ENCODE measurements at places on chromosomes 13 and 19.
A peak's percentile ranks its signal among the peaks of the same experiment; 100 is the strongest.

- no peak for DNase-seq
These were observed 220.5 kb downstream of the RBM26 start for GRCh38 chr13:79185580-79185979.

GRCh38 chr19:43362745-43363144 is 9.3 kb downstream of the CD177 start:
- no peak for DNase-seq

DNA sequence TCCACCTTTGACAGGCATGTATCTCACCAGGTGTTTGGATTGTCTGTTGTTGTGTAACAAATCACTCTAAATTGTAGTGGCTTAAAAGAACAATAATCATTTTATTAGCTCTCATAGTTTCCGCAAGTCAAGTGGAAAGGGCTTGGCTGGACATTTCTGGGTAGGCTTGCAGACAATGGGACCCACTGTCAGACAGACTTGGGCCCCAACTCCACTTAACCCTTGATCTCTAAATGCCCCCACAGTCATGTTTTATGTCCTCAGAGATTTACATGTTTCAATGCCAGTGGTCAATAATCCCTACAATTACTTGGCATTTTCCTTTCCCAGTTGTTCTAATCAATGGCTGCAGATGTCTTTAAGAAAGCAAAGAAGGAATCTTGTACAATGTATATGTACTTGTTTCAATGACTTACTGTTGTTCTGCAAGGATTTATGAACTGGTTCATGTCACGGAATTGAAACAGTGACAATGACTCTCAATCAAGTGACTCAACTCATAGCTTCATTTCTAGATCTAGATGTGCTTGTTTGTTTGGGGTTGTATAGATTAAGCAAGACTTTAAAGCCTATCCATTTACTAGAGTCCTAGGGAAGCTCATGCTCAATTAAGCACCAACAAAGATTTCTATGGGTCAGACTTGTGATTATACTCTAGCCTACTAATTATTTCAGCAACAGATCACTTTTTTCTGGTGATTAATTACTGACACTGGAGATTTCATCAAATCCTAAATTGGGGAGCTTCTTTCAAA is 510.1 kb upstream of the NBEA start:
- no peak for DNase-seq

DNA sequence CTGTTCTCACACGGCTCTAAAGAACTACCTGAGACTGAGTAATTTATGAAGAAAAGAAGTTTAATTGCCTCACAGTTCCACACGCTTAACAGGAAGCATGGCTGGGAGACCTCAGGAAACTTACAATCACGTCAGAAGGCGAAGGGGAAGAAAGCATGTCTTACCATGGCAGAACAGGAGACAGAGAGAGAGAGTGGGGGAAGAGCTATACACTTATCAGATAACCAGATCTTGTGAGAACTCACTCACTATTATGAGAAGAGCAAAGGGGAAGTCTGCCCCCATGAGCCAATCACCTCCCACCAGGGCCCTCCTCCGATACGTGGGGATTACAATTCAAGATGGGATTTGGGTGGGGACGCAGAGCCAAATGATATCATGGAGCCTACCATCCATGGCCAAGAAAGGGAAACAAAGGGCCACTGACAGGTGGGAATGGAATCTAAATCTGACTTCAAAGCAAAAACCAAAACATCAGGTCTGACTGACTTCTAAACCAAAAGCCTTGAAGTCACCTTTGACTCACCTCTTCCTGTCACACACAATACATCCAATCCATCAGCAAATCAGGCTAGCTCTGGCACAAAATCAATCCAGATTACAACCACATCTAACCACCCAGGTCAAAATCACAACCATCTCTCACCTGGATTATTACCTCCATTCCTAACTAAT is 189.7 kb downstream of the ENOX1 start:
- no peak for DNase-seq

GRCh38 chr13:52975161-52975560 is 53.5 kb upstream of the OLFM4 start:
- no peak for DNase-seq

DNA sequence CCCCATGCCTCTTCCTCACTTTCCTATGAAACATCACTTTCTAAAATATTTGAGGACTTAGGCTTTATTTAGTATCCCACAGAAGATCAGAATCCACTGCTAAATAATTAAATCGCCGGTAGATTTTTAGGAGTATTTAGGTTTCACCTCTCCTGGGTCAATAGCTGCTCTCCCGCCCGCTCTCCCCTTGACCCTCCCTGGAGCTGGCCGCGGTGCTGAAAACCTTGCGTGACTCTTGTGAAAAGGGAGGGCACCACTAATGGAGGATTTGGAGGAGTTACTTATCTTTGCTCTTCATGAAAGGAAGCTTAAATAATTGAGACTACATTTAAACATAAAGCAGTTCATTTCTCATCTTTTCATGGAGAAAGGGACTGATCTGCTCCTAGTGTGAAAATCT is 14.1 kb downstream of the POU4F1 start:
- peak; percentile 81 for DNase-seq

DNA sequence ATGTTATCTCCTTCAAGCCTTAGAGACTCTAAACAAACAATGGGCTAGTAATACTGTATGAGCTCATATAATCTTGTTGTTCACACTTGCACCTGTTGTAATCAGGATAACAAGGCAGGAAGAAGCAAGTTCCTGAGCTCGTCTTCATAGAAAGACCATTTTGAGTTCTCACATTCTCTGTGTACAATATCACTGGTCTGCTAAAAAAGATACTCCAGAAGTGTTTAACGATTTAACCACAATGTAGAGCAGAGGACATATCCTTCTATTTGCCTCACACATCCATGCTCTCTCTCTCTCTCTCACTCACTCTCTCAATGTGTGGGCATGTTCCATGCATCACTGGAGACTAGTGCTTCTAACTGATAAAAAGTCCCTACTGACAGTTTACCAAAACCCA is 122.9 kb downstream of the MIPEP start:
- DNase-seq = no peak

DNA sequence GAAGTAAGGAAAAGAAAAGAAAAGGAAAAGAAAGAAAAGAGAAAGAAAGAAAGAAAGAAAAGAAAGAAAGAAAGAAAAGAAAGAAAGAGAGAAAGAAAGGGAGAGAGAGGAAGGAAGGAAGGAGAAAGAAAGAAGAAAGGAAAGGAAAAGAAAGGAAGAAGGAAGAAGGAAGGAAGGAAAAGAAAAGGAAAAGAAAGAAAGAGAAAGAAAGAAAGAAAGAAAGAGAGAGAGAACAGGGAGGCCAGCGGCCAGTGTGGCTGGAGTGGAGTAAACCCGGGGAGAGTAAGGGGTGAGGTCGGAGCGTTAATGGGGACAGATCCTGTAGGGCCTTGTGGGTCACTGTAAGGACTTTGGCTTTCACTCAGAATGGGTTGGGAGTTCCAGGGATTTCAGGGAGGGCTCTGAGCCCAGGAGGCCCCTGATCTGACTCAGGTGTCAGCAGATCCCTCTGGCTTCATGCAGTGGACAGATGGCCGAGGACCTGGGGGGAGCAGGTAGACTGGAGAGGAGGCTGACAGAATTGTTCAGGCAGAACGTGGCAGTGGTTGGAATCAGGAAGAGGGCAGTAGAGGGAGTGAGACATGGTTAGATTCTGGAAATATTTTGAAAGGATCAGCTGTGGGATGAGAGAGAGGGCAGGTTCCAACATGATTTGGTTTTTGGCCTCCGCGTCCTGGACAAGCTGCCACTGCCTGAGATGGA is 19.8 kb upstream of the FXYD3 start:
- DNase-seq = no peak

- DNase-seq = no peak
These were observed 81.2 kb downstream of the STARD13 start for GRCh38 chr13:33204130-33204927.

DNA sequence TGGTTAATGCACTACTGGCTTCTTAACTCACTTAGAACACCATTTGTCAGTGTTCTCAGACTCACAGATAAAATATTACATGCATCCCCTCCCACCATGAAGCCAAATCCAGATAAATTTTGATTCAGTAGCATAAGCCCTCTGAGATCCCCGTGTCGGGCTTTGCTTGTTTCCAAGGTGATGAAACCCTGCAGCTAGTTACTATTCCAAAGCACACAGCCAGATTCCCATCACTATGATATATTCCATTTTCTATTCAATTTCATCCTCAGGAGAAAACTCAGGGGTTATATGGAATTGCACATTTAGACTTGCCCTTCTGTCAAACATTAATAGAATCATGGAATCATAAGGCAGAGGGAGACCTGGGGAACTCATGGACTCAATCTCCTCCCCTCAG is 9.4 kb upstream of the FAM124A start:
- DNase-seq = no peak

GRCh38 chr13:102763741-102764140 is 9.8 kb downstream of the TEX30 start:
- no peak for DNase-seq

- DNase-seq = no peak
These were observed 71.0 kb downstream of the KDM4B start for GRCh38 chr19:5039642-5040543.

DNA sequence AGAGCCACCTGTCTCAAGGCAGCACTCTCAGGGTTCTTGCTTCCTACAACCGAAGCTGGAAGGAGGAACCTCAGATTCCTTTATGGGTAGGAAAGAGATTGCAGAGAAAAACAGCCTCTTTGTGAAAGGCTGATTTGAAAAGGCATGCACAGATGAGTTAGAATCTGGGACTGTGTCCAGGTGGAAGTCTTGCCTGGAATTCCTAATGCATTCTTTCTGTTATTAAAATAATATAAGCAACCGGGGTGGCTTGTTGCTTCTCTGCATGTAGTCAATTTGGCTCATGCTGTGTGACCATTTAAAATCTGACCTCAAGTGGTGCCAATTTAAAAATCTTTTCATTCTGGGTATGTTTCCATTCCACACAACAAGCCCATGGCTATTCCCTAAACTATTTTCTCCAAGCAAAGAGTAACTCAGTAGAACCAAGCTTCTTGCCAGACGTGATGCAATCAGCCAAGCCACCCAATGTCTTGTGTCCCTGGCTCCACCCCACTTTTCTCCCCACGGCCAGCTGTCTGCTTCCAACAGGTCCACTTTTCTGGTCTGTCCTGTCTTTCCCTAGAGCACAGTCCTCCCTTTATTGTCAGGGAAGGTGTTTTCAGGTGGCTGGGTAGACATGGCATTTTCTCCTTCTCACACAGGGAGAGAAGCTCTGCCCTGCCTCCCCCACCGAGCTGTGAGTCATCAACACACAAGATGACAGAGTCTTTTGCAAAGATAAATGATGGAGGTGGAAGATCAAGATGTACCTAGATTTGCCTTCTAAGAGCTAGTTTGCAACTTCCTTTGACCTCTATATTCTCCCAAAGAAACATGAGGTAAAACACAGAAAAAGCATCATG is 394.3 kb downstream of the FOXO1 start:
- no peak for DNase-seq

GRCh38 chr13:51269039-51269438 is 46.8 kb downstream of the FAM124A start:
- no peak for DNase-seq

DNA sequence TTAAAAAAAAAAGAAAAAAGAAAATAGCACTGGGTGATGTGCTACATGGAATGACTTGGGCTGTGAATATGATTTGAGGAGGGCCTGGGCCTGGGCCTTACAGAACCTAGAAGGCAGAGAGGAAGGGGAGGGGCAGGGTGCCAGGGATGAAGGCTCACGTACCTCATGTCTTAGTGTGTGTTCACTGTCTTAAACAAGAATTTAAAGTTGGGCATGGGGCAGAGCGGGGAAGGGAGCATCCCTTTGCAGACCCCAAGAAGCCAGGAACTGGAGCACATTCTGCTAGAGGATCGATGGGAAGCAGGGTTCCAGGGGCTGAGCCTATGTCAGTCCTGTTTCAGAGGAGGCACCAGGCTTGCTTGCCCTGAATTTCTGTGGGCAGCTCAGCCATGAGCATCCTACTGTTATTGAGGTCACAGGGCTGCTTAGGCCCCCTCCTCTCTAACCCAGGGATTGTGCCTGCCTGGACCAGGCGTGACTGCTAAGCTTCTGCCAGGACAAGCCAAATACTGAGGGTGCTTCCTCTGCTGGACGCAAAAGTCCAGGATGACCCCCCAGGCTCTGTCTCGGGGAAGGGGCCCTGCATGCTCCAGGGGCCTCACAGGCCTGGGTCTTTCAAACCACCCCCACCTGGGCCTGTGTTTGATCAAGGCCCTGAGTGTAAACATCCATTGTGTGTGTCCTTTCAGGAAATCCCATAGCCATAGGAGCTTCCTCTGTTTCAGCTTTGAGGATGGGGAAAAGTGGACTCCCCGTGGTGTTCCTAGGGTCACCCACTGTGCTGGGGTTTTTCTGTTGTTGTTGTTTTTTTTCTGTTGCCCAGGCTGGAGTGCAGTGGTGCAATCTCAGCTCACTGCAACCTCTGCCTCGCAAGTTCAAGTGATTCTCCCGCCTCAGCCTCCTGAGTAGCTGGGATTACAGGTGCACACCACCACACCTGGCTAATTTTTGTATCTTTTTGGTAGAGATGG is 4.8 kb downstream of the LSR start:
- DNase-seq = no peak

GRCh38 chr13:101527130-101527529 is 74.7 kb downstream of the ITGBL1 start:
- DNase-seq = no peak

GRCh38 chr19:53254411-53255341 is at the start of gene ZNF677:
Gene ZNF677, minus strand, starts transcription at chr19:53254873. Its CDS starts 3,323 bp downstream, at chr19:53251550.
- no peak for DNase-seq

GRCh38 chr19:47247308-47247990 is 8.9 kb upstream of the CCDC9 start:
- peak; percentile 65 for DNase-seq

- no peak for DNase-seq
These were observed at the start of gene KLK8 for GRCh38 chr19:51001515-51001914. Gene KLK8, minus strand, starts transcription at chr19:51001604. Its CDS starts 437 bp downstream, at chr19:51001167.

GRCh38 chr13:21039097-21039800 is 22.1 kb downstream of the LATS2 start:
- no peak for DNase-seq

DNA sequence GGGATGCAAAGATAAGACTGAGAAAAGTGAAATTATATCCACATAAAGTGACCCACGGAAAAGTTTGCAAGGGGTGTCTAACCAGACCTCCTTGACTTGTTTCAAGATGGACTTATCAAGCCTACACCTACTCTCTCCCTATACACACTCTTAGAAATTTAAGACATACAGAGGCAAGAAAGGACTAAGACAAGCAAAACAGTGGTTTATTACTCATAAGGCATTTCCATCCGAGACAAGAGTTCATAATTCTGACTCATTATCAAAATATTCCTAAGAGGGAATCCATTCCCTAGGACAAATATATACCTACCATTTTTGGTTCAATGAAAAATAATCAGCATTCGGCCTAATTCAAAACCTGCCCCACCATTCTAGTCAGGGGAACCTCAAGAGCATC is 232.6 kb upstream of the GPC6 start:
- DNase-seq = no peak

- peak; percentile 25 for DNase-seq
These were observed 51.0 kb upstream of the CYP2A7 start for GRCh38 chr19:40933025-40933424.

DNA sequence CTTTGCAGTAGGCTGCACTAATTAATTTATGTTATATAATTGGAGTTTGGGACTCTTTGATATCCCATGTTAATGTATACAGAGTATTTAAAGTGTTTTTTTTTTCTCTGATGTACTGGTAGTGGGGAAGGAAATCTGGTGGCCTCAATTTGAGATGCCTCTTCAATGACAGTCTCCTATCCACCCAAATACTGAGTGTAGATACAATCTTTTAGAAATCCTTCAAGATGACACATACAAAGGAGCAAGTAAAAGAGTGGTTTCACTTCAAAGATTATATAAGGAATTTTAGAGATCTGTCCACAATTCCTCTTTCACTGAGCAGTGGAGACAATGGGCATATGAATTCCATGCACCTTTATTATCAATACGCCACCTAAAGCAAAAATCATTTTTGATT is 15.1 kb downstream of the NALCN start:
- DNase-seq = no peak
